Type B pancreatic cell (in vitro differentiated cells): ENCODE measurements at places on chromosomes 11 and 22. TPM values are rescaled to one million over a fixed set of nuclear protein-coding genes. Genes with fewer than 3 reads are reported as not detected.
A peak's percentile ranks its signal among the peaks of the same experiment; 100 is the strongest.

OR8I2 gene
- total RNA-seq: not detected in 2 replicates

CHRM1 gene
- 0.29 and 2.1 TPM in 2 replicates for total RNA-seq

TMPRSS13 gene
- 6.9 and 22.7 TPM in 2 replicates for total RNA-seq

DNA sequence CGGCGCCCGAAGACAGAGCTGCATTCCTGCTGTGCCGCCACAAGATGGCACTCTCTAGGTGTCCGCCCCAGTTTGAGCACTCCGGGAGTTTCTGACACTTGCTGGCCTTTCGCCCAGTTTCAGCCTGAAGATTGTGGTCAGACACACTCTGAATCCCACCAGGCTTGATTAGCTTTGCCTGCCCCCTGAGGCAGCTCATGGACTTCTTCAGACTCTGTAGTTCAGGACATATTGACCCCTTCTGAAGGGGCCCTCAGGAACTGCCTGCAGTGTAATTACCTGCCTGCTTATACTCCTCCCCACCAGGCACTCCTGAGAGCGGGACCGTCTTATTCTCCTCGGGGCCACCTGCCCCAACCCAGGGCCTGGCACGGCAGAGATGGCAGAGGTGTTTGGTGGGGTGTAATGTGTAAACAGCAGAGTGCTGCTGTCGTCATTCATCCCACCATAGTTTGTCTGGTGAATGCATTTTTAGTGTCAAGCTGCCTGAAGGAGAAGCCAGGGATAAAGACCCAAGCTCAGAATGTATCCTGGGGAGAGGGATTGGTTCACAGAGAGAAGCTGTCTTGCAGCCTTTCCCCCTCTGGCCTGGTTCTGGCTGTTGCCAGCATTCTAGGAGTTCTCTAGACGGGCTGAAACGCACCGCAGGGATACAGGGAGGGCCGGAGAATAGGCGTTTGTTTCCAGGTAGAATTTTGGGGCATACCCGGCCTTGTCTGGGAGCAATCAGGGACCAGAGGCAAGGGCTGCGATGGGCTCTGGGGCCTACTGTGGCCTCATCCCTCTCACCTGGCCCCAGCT, 46.4 kb downstream of the EIF3F start:
- H3K4me1 ChIP-seq: peaks cover 24% of the 10 kb centered on the region
- no peak overlapping the region for H3K4me3 ChIP-seq
- DNase-seq: peak; percentile 76
- peak overlapping the region; percentile 56 for H3K27ac ChIP-seq

DNA sequence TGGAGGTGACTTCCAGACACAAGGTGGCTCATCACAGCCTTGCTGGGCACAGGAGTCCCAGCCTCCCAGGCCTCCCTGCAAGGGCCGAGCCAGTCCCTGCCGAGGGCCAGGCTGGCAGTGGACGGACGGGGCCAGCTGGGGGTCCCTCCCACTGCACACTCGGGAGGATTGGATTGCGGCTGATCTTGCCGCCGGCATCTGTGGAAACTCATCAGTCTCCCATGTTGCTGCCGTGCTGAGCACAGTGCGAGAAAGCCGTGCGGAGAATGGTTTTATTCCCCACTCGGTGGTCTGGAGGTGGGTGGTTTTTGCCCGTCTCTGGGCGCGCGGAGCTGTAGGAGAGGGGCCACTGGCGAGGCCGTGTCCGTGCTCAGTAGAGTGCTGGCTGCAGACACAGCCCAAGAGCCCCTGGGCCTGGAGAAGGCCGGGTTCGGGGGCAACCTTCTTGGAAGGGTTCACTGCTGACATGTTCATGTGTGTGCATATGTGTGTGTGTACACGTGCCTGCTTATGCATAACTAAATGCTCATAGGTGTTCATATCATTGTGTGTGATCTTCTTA, 1246.4 kb downstream of the BRD1 start:
- H3K4me3 ChIP-seq: no peak overlapping the region
- H3K4me1 ChIP-seq: peaks cover 12% of the 10 kb centered on the region
- H3K36me3 ChIP-seq: no peaks in the 10 kb centered on the region
- DNase-seq: no peak

- no peaks in the 10 kb centered on the region for H3K4me1 ChIP-seq
- H3K27me3 ChIP-seq: no peaks in the 10 kb centered on the region
- no peak overlapping the region for H3K4me3 ChIP-seq
- no peak overlapping the region for H3K27ac ChIP-seq
- H3K36me3 ChIP-seq: no peaks in the 10 kb centered on the region
- DNase-seq: no peak
Observed at GRCh38 chr22:18909556-18909955, 3.4 kb downstream of the DGCR6 start.

- H3K4me1 ChIP-seq: no peaks in the 10 kb centered on the region
- no peak overlapping the region for H3K4me3 ChIP-seq
- no peak for DNase-seq
- no peaks in the 10 kb centered on the region for H3K36me3 ChIP-seq
- peaks cover 7% of the 10 kb centered on the region for H3K27me3 ChIP-seq
Observed at GRCh38 chr22:50049299-50050195, 8.6 kb downstream of the TTLL8 start.

GRCh38 chr11:133619973-133620372, 87.7 kb upstream of the OPCML start:
- no peaks in the 10 kb centered on the region for H3K4me1 ChIP-seq
- H3K27ac ChIP-seq: no peak overlapping the region
- no peak for DNase-seq
- no peaks in the 10 kb centered on the region for H3K36me3 ChIP-seq
- H3K27me3 ChIP-seq: peaks cover 7% of the 10 kb centered on the region

DNA sequence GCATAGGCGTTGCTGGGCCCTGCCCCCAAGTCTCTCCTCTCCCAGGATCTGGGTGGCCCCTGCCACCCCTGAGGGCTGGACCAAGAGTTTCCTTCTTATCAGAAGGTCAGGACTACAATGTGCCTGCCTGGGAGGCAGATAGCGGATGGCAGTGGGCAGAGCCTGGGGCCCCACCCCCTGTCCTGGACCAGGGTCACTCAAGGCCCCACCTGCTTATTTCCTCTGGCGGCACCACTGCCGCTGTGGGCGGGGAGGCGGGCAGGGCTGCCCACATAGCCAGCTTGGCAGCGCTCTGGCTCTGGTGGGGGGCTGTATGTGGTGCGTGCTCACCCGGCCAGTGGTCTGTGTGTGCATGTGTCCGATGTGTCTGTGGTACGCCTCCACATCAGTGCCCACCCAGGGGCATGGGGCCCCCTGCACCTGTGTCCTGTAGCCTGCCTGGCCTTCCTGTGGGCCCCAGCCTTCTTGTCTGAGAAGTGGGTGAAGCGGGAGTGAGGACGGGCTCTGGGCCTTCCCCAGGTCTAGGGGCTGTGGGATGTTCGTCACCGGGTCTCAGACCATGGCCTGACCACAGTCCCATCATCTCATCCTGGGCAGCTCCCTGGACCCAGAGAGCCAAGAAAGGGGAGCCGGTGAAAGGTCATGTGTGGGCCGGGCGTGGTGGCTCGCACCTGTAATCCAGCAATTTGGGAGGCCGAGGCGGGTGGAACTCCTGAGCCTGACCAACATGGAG, 3.0 kb downstream of the GAS2L1 start:
- H3K4me3 ChIP-seq: peak overlapping the region; percentile 47
- no peaks in the 10 kb centered on the region for H3K36me3 ChIP-seq
- peaks cover 7% of the 10 kb centered on the region for H3K4me1 ChIP-seq

GRCh38 chr11:13667795-13668101, 720 bp upstream of the FAR1 start:
- H3K4me3 ChIP-seq: peak overlapping the region; percentile 91
- peaks cover 16% of the 10 kb centered on the region for H3K36me3 ChIP-seq
- peaks cover 34% of the 10 kb centered on the region for H3K4me1 ChIP-seq
- no peak for DNase-seq

DNA sequence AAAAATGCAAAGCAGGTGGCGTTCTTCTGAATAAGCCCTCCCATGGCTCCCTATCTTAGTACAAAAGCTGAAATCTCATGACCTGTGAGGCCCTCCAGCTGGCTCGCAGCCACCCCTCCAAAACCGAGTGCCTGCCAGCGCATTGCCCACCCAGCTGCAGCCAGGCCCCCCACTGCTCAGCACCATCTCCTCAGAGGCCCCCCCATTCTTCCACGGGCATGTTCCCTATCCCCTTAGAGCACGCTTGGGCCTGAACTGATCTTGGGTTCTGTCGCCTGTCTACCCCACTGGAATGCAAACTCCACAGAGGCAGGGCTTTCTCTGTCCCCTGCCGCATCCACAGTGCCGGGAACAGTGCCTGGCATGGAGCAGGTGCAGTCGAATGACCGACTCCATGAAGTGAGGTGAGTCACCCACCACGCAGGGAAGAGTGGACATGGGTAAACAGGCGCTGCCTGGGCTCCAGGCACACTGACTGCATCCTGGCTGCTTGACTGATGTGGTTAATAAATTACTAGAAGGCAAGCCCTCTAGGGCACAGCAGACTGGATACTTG, 11.3 kb upstream of the EFCAB6 start:
- peak overlapping the region; percentile 20 for H3K4me3 ChIP-seq
- no peaks in the 10 kb centered on the region for H3K27me3 ChIP-seq
- peaks cover 15% of the 10 kb centered on the region for H3K4me1 ChIP-seq
- peak overlapping the region; percentile 74 for H3K27ac ChIP-seq
- H3K36me3 ChIP-seq: no peaks in the 10 kb centered on the region

GRCh38 chr11:107042748-107043147, 24.5 kb upstream of the GUCY1A2 start:
- DNase-seq: no peak
- H3K4me1 ChIP-seq: no peaks in the 10 kb centered on the region
- H3K27me3 ChIP-seq: no peaks in the 10 kb centered on the region
- H3K27ac ChIP-seq: no peak overlapping the region

DNA sequence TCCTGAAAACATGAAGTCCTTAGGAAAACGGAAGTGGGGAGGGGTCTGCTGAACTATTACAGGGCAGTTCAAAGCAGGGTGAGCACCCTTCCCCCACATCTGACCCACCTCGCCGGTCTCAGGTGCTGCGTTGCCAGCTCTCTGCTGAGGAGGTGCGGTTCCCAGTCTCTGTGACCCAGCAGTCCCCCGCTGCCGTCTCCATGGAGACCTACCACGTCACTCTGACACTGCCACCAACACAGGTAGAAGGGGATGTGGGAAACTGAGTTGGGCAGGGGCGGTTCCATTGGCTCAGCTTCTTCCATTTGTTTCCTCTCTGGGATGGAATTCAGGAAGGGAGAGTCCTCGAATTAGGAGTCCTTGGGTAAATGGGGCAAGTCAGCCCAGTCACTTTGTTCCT, 3.3 kb downstream of the C2CD2L start:
- H3K27me3 ChIP-seq: no peaks in the 10 kb centered on the region
- peaks cover 22% of the 10 kb centered on the region for H3K4me1 ChIP-seq
- DNase-seq: no peak

DNA sequence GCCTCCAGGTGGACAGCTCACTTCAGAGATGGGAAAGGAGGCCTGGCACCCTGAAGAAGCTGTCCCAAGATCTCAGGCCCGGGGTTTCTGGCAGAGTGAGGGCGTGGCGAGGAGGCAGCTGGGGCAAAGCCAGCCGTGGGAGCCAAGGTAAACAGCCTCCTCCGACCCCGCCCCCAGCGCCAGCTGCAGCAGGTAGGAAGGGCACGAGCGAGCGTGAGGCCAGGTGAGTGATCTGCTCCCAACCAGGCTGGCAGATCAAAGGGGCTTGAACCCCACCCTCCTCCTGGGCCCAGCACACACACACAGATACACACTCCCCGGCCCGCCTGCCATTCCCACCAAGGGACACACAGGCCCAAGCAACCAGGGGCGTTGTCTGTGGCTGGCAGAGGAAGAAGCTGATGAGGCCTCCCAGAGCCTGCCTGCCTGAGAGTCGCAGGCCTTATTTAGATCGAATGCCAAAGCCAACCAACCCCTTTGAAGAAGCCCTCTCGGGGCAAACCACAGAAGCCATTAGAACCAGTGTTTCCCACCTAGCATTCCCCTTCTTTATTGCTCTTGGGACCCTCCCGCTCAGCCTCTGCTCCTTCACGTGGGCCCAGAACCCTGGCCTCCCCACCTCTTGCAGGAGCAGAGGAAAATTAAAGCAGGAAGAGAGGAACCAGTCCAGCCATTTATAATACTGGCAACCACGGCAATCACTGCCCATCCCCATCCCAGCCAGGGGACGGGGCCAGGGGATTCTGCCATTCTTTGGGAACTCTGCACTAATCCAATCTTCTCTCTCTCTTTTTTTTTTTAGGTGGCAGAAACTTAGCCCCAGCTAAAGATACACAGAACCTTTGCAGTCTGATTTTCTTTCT, 5.0 kb downstream of the PDGFB start:
- H3K4me1 ChIP-seq: peaks cover 47% of the 10 kb centered on the region
- H3K27me3 ChIP-seq: peaks cover 29% of the 10 kb centered on the region
- no peak for DNase-seq
- peak overlapping the region; percentile 97 for H3K27ac ChIP-seq
- peak overlapping the region; percentile 94 for H3K4me3 ChIP-seq

GRCh38 chr22:27473533-27473932, 328.0 kb downstream of the MN1 start:
- peaks cover 5% of the 10 kb centered on the region for H3K27me3 ChIP-seq
- H3K36me3 ChIP-seq: no peaks in the 10 kb centered on the region
- H3K4me3 ChIP-seq: no peak overlapping the region
- DNase-seq: no peak

- no peak for DNase-seq
- no peak overlapping the region for H3K27ac ChIP-seq
- no peaks in the 10 kb centered on the region for H3K36me3 ChIP-seq
- H3K27me3 ChIP-seq: no peaks in the 10 kb centered on the region
- H3K4me1 ChIP-seq: no peaks in the 10 kb centered on the region
Observed at GRCh38 chr11:99327527-99327926, 306.8 kb downstream of the CNTN5 start.

GRCh38 chr22:46538814-46539160, 1.4 kb upstream of the CELSR1 start:
- H3K4me3 ChIP-seq: peak overlapping the region; percentile 89
- peaks cover 18% of the 10 kb centered on the region for H3K27me3 ChIP-seq
- H3K27ac ChIP-seq: peak overlapping the region; percentile 89

DNA sequence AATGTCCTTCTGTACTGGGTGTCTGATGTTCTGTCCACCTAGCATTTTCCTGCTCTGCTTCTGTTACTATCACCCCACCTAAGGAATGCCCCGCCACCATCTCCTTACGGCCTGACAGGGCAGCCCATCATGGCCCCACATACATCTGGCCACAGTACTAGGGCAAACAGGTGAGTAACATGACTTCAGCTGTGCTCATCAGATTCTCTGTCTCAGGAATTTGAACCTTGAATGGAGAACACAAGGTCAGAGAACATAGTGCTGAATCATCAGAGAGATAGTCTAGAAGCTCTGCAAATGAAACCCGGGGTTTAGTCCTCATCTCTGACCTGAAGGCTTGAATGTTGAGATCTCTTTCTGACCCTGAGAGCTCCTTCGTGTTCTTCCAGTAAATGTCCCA, 32.4 kb downstream of the ZC3H12C start:
- no peak for DNase-seq
- H3K4me1 ChIP-seq: peaks cover 28% of the 10 kb centered on the region
- no peak overlapping the region for H3K27ac ChIP-seq
- H3K36me3 ChIP-seq: peaks cover 16% of the 10 kb centered on the region
- no peak overlapping the region for H3K4me3 ChIP-seq
